ENCODE measurements at places on chromosomes 7 and 10. TPM values are rescaled to one million over a fixed set of nuclear protein-coding genes. Genes with fewer than 3 reads are reported as not detected.

- DNase-seq = peak; percentile 31
Measured at GRCh38 chr10:8049865-8050555, 4.5 kb upstream of the GATA3 start.

- DNase-seq = no peak
Measured at GRCh38 chr7:10463701-10464100, 510.0 kb upstream of the PHF14 start.

GRCh38 chr10:30039988-30040387 is 19.4 kb downstream of the JCAD start:
- DNase-seq = no peak

GRCh38 chr7:137160236-137160635 is 183.3 kb downstream of the PTN start:
- no peak for DNase-seq

GRCh38 chr7:10521306-10521705 is 452.4 kb upstream of the PHF14 start:
- no peak for DNase-seq

Gene ATOH7
- not detected for total RNA-seq

Gene SPDYE8
- not detected for total RNA-seq

GRCh38 chr10:82813856-82814255 is 938.9 kb downstream of the NRG3 start:
- DNase-seq = peak; percentile 61

Gene PVRIG
- 1.2 TPM for total RNA-seq

Gene PLEKHS1
- total RNA-seq = 2.9 TPM

Gene FHIP2A
- 0.87 TPM for total RNA-seq

Gene CDCA7L
- 89.8 TPM for total RNA-seq

GRCh38 chr7:73732397-73732796 is 6.2 kb downstream of the ABHD11 start:
- DNase-seq = no peak

Gene MACROH2A2
- 6.7 TPM for total RNA-seq

DNA sequence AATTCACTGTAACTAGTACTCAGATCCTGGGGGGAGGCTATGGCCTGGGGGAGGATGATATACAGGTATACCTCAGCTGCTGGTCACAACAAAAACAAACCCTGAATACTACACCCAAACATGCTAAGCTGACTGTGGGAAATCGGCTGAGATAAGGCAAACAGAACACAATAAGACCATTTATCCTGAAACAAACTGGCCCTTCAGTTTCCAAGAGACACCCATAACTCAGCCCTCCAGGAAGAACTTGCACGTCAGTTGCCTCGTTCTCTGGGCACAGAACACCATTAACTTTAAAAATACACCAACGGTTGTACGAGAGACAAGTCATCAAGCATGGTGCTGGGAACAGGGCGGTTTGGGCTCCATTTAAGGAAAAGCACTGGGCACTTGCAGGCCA is 24.1 kb upstream of the KCNMA1 start:
- no peak for DNase-seq

Gene KRIT1
- total RNA-seq = 53.0 TPM

- peak; percentile 34 for DNase-seq
Measured at GRCh38 chr10:14022954-14023672, 307.6 kb downstream of the FRMD4A start.

GRCh38 chr7:8176370-8177081 is 85.4 kb downstream of the ICA1 start:
- no peak for DNase-seq

Gene RAB18
- 34.4 TPM for total RNA-seq

DNA sequence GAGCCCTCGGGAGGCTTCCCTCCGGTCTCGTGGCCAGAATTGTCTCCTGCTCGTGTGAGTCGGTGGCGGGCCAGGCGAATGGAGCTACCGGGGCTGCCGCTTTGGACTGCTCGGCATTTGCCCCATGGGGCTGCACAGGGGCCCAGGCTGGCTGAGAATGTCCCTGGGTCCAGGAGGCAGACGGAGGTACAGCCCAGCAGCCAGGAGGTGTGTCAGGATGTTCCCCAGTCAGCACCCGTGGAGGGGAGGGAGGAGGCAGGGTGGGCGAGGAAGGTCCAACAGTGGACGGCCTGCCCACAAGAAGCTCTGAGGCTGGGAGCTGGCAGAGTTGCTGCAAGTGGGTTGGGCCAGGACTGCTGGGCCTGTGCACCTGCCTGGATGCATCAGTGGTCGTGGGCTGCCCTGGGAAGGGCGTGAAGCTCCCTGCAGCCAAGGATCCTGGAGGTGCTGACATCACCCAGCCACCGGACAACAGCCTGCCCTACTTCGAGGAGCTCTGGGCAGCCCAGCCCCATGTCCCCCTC is 46.4 kb downstream of the PDGFA start:
- DNase-seq = peak; percentile 21

Measured in stomach (tissue), 19 donors.